ENCODE measurements at places on chromosomes 7 and 10.

DNA sequence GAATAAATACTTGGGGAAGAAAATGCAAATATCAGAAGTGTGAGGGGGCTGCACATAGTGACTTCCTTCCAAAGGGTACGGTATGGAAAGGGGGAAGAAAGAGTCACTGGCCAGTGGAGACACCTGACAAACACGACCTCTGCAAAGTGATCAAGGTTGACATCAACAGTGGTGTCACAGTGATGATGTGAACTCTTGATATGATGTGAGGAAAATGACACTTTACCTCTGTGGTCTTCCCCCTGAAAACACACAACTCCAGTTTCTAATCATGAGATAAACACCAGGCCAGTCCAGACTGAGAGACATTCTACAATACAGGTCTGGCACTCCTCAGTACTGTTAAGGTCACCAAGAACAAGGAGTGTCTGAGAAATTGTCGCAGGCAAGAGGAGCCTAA is 169.7 kb downstream of the BUB3 start:
- no peak for DNase-seq

- no peak for DNase-seq
These were observed 3.9 kb downstream of the CDK14 start for GRCh38 chr7:90599892-90600555.

GRCh38 chr10:33537066-33537465 is 202.6 kb upstream of the NRP1 start:
- DNase-seq: no peak

DNA sequence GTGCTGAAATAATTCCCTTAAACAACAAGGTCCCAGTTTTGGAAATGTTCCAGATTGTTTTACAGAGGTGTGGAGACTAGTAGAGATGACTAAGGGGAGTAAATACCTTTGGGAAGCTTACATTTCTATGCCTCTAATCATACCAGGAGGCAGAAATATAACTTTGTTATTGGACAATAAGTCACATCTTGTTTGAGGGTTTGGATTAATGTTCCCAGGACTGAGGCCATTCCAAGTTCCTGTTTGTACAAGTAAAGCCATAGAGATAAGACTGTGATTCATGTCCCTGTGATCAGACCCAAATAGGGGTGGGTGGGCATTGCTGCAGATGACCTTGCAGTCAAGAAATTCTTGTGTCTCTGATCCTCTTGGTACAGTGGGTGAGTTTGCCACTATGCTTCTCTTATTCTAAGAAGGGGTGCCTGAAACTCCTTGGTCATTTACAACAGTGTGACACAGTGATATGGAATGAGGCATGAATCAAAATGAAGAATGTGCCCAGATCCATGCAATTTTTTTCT is 508.3 kb downstream of the SORCS3 start:
- no peak for DNase-seq

DNA sequence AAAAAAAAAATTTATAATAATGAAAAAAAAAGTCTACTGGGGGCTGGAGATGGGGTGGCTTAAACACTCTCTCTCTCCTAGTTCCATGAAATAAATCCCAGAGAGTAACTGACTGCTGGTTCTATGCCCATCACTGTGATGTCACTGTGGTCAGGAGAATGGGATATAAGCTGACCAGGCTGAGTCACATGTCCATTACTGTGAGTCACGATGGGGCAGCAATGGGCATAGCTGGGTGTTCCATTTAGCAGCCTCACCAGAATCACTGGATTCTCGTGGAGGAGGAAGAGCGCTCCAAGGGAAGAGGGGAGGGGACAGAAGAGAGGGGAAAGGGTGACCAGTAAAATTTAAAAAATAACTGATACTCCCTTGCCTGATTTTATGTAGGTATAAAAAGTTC is 37.1 kb downstream of the MASTL start:
- DNase-seq: no peak

GRCh38 chr10:36604316-36604715 is 521.1 kb upstream of the ANKRD30A start:
- DNase-seq: no peak

GRCh38 chr7:133528796-133529195 is 275.9 kb downstream of the EXOC4 start:
- no peak for DNase-seq
